Amygdala (tissue), 56 donors: ENCODE measurements at places on chromosomes 16 and 17.
A peak's percentile ranks its signal among the peaks of the same experiment; 100 is the strongest.

DNA sequence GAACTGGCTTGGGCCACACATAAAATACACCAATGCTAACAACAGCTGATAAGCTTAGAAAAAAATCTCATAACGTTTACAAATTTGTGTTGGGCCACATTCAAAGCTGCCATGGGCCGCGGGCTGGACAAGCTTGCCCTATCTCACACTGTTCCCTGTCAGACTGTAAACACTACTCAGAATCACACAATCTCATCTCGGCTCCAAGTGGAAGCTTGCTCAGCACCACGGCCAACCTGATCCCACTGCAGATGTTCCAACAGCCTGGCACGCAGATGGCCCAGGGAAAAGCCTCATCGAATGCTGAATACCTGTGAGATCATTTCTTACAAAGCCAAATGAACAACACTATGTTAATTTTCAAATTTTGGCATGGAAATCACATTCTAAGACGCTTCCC, 125.8 kb downstream of the ANKRD11 start:
- DNase-seq: no peak

DNA sequence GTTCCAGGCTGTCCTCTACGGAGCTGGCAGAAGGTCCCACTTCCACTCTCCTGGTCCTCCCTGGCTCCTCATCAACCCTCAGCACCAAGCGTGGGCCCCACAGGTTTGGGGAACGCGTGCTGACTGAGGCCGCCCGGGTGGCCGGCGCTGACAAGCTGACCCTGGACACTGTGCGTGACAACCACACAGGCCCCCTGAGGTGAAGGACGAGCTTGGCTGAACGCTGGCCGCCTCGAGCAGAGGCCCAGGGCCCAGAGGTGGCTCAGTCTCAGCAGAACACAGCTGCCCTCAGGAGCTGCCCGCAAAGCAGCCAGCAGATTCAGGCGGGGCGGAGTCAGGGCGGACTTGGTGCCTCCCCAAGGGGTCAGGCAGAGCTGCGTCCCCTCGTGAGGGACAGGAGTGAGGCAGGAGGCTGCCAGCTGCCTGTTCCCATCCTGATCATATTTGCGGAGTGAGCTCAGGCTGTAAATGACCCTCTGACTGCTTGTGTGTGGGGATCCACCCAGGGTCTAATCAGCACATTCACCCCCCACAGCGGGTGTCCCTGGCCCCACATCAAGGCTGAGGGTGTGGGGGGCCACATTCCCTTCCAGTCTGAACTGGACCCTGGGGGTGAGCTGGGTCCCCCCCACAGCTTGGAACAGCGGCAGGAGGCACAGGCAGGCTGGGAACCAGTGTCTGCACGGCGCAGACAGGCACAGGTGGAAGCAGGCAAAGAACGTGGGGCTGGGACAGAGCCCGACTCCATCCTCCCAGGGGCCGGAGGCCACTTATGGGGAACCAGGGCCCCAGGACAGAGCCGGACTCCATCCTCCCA, 105.1 kb upstream of the METRNL start:
- no peak for DNase-seq

DNA sequence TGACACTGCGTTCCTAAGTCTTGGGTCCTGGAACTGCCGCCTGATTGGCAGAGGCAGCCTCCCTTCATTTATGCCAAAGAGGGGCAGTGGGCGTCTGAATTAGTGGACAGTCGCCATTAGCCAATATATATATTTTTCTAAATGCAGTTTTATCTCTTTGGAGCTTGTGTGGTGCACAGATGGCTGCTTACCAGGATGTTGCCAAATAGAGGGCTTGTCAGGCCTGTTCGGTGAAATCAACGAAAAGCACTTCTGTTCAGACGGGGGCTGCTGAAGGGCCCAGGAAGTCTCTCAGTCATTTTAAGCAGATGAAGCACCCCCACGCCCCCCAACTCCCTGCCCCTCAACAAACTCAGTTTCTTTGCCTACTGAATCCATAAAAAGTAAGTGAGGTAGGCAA, 66.0 kb downstream of the RAP1GAP2 start:
- no peak for DNase-seq

DNA sequence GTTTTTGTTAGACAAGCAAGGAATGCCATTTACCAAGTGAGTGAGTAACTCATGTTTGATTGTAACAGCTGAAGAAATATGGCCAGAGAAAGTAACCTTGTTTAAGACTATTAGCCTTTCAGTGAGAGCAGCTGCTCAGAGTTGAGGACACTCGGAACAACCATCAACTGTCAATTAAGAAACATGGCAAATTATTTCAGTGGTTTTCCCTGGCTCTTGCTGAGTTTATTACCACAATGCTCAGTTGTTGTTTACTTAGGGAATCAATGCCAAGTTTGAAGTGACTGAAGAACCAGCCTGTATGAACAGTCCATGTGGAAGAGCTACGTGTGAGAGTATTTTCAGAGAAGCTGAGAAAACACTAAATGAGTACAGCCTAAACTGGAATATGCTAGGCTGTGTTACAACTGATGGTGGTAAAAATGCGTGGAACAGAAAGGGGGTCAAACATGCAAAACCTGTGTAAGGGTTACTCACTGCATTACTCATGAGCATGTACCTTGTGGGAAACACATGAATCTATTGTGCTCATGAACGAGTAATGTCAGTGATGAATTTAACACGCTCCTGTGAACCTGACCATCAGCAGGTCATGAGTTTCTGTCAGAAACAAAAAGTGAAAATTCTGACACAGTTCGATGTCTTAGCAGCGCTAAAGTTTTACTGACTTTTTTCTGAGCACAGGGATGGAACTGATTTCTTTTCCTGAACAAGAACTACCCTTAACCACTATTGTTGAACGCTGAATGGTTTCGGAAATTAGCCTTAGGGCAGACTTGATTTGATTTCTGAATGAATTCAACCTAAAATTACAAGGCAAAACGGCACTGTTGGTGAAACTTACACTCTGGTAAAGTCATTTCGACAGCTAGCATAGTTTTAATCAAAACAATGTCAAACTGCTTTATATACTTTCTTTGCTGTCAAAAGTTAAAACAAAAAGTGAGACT, 33.5 kb downstream of the GNA13 start:
- DNase-seq: no peak

- DNase-seq: no peak
Measured at GRCh38 chr16:1992704-1993317, 3.0 kb downstream of the SYNGR3 start.

DNA sequence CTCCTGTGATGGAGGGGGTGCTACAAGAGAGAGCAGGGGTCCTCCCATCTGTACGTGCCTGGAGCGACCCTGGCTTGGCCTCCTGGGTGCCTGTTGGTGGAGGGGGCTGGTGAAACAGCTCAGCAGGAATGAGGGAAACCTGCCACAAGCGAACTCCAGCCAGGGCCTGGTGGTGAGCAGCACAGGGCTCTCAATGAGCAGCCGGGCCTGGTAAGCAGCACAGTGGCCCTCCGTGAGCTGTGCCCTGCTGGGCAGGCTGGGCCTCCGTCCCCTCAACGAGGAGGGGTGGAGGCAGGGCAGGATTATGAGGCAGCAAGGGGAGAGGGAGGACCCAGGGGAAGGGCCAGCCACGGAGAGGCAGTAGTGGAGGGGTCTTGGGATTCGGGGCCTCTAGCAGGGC, 101.9 kb downstream of the SDK2 start:
- DNase-seq: no peak

GRCh38 chr16:53503991-53504663, 1.1 kb upstream of the AKTIP start:
- DNase-seq: no peak

- peak; percentile 33 for DNase-seq
Measured at GRCh38 chr16:4323845-4324488, 8.1 kb downstream of the GLIS2 start.

DNA sequence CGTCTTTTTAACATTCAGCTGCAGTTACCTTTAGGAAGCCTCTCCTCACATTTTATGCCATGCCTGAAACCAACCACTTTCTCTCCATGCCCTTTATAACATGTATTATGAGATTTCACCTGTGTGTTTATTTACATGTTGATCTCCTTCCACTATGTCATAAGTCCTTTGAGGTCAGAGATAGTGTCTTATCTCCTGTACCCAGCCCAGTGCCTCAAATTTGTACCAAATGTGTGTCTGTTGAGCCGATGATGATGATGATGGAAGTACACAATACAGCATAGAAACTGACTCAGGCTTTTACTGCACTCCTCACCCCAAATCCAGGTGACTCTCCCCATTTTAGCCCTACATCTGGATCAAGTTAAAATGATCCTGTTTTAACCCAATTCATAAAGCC, 179.5 kb upstream of the CACNG5 start:
- DNase-seq: no peak

- no peak for DNase-seq
Measured at GRCh38 chr17:40076591-40076990, 13.8 kb downstream of the THRA start.

GRCh38 chr16:143456-143855, 5.0 kb upstream of the NPRL3 start:
- no peak for DNase-seq

- DNase-seq: no peak
Measured at GRCh38 chr17:73003487-73003886, 89.0 kb downstream of the SLC39A11 start.

DNA sequence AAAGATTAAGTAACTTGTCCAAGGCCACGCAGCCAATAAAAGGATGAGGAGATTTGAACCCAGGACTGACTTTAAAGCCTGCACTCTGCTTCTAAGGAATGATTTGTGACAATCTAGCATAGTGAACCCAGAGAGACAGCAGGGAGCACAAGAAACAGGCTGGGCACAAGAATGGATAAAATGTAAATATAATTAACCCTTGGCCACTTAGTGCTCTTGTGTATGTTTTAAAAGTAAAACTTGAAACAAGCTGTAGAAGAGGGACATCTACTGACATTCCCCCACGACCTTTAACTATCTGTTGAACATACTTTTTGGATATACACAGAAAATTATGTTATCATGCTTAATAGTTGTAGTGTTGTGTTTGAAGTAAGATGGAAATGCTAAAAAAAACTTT, 141.9 kb upstream of the PMFBP1 start:
- DNase-seq: no peak

GRCh38 chr16:2752850-2753732, 653 bp downstream of the SRRM2 start:
- DNase-seq: peak; percentile 86

GRCh38 chr16:19389246-19389645, 28.4 kb upstream of the TMC5 start:
- no peak for DNase-seq

DNA sequence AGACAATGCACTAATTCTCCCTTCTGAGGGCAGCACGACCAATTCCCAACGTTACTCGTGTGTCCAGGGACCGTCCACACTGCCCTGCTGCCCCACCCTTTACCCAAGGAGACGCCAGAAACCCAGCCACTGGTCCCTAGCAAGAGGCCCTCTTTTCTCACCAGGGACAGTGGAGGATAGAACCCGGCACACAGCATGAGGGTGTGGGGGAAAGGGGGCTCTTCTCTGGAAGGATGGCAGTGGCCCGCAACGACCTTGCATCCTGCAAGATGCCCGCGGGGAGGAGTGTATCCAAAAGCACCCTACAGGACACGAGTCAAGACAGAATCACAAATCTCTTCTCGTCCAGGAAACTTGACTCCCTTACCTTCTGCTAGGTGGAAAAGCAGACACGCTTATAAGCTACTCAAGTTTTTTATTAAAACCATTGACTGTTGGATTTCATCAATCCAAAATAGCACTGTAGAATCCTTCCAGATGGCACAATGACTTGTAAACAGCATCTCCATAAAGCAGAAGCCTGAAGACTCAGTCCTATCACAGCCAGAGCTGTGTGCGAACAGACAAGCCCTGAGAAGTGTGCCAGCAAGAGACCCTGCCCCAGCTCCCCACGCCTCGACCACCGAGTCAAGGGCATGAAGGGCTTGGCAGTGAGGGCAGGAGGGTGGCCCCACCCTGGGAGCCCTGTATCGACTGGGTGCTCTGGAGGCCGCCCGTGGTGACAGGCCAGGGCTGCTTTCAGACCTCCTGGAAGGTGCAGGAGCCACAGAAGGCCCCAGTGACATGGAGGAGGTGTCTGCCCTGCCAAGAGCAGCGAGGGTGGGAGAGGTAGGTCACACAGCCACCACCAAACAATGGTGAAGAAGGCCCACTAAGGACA, 103.8 kb downstream of the ANKRD11 start:
- no peak for DNase-seq

DNA sequence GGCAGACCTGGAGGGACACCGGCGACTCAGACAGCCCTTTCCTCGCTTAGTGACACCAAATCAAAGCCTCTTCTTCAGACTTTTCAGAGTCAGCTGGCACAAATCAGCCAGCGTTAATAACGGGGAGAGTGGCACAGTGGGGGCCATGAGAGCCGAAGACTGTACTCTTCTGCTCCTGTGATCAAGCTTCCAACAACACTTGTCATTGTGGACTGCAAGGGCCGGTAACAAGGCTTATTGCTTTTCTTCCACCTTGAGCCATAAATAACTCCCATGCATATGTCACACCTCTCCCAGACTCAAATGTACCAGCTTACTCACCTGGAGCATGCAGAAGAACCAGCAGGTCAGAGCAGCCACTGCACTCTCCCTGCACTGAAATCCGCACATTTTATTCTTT, 12.8 kb downstream of the FLCN start:
- DNase-seq: no peak

DNA sequence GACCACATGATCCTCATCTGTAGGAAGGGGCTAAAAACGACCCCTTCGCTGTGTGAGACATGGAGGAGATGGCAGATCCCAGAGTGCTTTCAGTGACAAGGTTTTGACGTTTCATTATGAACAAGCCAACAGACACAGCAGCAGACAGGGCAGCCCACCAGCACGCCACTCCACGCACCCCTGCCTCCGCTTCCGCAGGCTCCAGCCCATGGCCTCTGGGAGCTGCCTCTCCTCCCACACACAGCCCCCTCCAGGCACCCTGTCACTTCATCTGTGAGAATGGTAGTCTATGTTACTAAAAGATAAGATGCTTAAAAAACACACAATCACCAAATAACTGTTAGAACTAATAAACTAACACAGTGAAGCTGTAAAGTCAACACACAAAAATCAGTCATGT, 12.3 kb upstream of the ADCY7 start:
- DNase-seq: no peak

- no peak for DNase-seq
Measured at GRCh38 chr17:36721560-36722120, 120.3 kb downstream of the MRM1 start.

- no peak for DNase-seq
Measured at GRCh38 chr17:82883419-82884031, 43.7 kb upstream of the ZNF750 start.
